ENCODE measurements at places on chromosomes 16 and 17.

DNA sequence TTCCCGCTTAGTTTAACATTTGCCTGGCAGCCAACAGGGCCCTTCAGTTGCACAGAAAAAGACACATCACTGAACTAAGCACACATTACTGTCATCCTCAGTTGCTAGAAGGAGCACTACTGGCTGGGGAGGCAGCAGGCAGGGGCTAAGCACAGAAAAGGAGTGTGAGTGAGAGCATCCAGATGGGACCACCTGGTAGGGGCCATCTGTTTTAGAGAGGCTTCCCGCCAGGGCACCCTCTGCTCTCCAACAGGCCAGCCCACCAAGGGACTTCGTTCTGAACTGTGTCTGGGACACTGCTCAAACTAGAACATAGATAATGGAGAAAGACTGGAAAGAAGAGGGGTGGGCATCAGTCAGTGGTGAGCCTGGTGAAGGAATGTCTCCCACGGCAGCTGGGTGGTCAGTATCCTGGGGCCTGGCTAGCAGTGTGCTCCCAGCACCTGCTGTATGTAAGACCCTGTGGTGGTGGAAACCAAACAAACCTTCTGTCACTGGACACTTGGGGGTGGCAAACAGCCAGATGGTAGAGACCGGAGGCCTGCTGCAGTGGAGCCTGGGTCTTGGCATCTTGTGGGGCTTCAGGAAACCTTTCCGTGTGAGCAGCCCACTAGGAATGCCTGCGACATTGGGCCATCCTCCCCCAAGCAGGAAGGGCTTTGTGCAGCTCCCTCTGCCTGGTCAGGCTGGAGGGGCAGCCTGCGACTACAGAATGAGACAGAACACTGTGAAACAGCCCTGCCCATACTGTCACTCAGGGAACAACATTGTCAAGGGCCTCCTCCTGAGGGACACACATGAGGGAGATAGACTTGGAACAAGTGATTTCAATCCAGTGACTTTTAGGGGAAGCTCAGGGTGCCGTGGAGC is 12.8 kb upstream of the RANGRF start:
- DNase-seq: no peak

DNA sequence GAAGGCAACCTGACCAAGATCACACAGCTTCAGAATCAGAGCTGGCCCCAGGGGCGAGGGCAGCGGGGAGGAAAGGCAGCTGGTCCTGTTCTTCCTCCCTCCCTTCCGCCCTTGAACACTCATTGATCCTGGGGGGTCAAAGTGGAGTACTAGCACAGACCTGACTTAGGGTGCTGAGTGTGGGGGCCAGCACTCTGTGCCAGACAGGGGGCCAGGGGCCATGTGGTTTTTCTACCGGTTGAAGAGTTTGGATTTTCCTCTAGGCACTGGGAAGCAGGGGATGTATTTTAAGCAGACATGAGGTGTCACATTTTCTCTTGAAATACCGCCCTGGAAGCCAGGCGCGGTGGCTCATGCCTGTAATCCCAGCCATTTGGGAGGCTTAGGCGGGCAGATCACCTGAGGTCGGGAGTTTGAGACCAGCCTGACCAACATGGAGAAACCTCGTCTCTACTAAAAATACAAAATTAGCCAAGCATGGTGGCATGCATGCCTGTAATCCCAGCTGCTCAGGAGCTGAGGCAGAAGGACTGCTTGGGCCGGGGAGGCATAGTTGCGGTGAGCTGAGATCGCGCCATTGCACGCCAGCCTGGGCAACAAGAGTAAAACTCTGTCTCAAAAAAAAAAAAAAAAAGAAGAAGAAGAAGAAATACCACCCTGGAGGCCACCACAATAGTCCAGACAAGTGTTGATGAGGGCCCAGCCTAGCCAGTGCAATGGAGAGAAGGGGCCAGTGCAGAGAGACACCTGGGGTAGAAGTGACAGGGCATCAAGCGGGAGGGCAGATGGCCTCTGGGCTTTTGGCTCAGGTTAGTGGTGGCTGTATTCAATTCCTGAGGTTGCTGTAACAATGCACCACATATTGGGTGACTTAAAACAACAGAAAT is 15.3 kb downstream of the OSBPL7 start:
- DNase-seq: no peak

DNA sequence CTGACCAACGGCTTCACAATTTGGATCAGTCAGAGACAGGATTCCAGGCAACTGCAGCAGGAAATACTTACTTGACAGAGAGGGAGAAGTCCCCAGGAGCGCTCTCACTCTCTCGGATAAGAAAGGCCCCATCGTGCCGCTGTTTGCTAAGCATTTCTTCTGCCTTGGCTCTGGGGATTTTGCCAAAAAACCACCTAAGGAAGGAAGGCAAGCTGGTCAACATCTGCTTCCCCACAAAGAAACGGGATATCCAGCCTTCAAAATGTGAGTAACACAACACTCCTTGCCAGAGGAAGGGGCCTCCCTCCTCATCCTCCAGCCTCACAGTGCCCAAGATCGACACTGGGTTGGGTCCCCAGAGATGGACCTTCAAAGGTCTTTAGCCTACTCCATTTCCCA is 36.6 kb upstream of the SLC25A19 start:
- DNase-seq: no peak

DNA sequence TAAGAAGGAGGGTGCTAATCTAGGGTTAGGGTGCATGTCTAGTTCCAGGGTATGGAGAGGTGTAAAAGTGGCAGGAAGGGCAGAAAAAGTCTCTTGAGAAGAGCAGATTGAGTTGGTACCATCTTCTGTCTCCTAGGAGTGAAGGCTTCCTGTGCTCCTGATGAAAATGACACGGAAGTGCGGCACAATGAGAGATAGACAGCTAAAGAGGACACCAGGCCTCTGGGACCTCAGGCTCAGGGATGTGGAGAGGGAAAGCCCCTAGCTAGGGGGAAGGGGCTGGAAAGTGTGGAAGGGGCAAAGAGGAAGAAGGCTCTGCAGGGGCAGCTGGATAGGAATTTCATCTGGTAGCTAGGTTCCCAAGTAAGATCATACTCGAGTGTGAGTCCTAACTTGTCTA is 498.3 kb upstream of the EEF2KMT start:
- no peak for DNase-seq

DNA sequence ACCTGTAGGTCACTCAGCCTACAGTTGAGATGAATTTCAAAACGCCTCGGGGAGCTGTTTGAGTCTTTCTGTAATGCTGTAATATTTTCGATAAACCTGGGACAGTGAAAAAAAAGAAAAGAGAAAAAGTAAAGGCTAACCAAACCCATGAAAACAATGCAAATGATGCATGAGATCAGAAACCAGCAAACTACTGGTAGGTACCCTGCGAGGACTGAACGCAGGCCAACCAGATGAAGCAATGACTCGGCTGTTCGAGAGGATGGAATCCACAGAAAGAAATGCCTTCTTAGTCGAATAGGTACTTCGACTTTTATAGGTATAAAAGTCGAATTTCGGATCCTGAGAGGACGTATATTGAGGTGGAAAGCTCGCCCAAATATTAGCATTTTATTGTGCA is 509 bp upstream of the ATAD5 start:
- no peak for DNase-seq

DNA sequence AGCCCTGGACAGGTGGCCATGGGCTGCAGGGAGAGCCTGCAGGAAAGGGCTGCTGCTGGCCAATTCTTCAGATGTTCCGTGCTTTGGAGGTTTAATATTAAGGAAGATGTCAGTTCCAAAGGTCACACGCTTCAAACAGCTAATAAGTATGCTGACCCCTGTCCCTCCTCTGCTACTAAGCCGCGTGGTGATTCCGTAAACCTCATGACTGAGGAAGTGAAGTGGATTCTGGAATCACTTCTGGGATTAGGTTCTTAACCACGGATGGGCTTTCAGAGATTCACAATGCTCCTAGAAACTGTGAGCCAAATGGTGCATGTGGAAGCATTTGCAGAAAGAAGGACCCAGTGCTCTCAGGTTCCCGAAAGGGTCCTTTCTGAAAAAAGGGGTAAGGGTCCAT is 28.5 kb upstream of the ERN1 start:
- DNase-seq: no peak

GRCh38 chr16:58366247-58367031 is 25.8 kb upstream of the GINS3 start:
- no peak for DNase-seq

DNA sequence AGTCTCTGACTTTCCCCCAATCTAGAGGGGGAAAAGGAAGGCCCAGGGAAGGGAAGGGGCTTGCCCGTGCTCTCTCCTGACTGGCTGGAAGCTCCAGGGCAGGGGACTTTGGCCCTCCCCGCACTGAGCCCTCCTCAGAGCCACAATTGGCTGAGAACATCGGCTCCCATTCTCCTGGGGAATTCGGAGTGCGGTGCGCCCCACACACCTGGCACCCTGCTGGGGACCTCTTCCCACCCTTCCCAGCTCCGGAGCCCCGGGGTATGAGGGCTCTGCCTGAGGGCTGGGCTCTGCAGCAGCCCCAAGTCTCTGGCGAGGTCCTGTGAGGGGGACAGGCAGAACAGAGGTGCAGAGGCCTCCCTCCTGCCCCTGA is 36.0 kb downstream of the PIMREG start:
- no peak for DNase-seq

DNA sequence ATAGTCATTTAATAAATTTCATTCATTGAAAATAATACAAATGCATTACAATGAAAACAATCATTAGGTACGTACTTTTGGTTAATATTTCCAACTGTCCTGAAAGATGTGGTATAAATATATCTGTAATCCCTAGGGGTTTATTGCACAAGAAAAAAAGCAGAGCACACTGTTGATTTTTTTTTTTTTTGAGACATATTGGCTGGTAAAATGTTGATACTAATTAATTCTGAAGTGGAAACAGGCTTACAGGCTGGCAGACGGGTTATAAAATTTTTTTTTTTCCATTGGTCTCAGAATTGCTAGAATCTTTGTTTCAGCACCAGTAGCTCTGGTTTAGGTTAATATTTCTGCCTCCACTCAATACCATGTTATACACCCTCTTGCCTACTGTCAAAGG is 193.6 kb downstream of the MAP2K6 start:
- DNase-seq: no peak

GRCh38 chr17:40448639-40449261 is 5.5 kb downstream of the IGFBP4 start:
- no peak for DNase-seq

DNA sequence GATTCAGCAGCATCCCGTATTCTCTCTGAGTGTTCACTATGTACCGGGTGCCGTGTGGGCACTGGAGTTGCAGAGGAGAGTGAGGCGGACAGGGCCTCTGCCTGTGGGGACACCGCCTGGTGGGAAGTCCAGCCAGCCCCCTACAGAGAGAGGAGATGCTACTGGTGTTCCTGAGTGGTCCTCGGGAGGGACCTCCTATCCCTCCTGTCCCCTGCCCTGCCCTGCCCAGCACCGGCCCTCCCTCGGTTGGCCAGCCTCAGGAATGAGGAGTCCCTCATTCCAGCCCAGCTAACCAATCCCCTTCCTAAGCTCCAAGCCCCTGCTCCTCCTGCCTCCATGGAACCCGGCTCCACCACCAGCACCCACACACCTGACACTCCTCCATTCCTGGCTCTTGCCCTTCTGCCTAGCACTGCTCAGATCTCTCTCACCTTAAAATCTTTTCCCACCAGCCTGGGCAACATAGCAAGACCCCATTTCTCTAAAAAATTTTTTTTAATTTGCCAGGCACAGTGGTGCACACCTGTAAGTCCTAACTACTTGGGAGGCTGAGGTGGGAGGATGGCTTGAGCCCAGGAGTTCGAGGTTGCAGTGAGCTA is 2.0 kb downstream of the ASGR2 start:
- no peak for DNase-seq

DNA sequence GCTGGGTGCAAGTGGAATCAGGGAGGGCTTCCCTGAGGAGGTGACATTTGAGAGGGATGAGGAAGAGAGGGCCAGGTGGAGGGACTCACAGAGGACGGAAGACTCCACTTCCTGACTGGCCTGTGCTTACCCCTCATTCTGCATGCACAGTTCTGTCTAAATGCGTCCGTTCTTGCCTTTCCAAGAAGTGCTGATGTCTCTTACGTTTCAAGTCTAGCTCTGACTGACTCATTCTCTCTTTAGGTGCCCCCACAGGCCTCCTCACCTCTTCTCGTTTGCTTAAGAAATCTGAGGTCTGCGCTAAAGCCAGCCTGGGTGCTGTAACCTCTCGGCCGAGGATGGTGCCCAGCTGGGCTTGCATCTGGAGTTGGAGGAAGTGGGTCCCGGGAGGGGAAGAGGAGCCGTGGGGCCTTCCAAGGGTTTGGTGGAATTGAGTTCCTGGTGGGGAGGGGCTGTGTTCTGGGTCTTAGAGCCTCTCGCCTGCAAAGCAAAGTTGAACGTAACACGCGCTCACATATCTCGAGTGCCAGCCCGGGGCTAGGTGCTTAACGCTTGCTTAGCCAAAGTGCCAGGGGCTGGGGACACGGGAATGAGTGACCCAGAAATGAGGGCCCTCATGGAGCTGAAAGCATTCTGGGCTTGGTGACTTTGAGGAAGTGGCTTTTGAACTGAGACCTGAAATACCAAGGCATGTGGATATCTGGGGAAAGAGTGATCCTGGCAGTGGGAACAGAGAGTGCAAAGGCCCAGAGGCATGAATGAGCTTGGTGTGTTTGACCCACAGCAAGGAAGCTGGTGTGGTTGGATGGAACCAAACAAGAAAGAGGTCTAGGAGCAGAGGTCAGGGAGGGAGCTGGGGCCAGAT is 4.8 kb downstream of the IL4R start:
- DNase-seq: no peak

GRCh38 chr17:67107811-67108775 is 63.7 kb downstream of the CACNG1 start:
- peak; percentile 31 for DNase-seq

DNA sequence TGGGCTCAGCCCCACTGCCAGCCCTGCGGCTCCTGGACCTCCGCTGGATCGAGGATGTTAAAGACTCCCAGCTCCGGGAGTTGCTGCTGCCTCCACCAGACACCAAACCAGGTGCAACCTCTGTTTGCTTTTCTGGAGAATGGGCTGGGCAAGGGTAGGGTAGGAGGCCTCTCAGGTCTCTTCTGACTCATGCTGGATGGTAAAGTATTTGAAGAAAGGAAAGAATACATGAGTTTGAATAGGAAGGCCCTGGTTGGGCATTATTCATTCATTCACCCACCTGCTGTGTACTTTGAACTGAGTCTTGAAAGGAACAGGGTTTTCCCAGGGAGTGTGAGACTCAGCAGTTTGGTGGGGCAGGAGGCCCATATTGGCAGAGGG is 6.5 kb upstream of the ORAI3 start:
- DNase-seq: no peak

DNA sequence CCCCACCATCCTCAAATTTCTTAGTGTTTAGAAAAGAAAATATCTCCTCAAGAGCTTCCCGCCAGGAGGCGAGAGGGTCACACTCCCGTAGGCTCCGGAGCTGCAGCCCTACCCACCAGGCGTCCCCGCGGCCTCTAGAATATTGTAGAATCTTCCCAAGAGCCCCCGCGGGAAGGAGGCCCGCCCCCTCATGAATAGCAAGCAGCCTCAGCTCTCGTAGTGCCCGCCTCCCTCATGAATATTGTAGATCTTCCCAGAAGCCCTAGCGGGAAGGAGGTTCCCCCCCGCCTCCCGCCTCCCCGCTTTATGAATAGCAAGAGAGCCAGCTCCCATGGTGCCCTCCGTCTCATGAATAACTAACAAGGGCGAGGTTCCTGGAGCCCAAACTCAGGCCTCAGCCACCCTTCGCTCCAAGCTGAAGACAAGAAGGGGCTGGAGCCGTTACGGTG is at the start of gene FBXO47:
Gene FBXO47 (minus strand): TSS at position 114 of the 449 bp plus-strand sequence. CDS start 4,378 bp downstream, outside the sequence.
- DNase-seq: peak; percentile 70

- no peak for DNase-seq
Observed at GRCh38 chr16:31350275-31351005, 4.5 kb upstream of the ITGAX start.
